SW 1271 (cell line): ENCODE measurements at places on chromosomes 5 and 9.

- no peak for DNase-seq
Observed at GRCh38 chr5:107941036-107941435, 270.3 kb upstream of the EFNA5 start.

GRCh38 chr5:84125216-84125615 is 259.5 kb downstream of the EDIL3 start:
- DNase-seq: no peak

DNA sequence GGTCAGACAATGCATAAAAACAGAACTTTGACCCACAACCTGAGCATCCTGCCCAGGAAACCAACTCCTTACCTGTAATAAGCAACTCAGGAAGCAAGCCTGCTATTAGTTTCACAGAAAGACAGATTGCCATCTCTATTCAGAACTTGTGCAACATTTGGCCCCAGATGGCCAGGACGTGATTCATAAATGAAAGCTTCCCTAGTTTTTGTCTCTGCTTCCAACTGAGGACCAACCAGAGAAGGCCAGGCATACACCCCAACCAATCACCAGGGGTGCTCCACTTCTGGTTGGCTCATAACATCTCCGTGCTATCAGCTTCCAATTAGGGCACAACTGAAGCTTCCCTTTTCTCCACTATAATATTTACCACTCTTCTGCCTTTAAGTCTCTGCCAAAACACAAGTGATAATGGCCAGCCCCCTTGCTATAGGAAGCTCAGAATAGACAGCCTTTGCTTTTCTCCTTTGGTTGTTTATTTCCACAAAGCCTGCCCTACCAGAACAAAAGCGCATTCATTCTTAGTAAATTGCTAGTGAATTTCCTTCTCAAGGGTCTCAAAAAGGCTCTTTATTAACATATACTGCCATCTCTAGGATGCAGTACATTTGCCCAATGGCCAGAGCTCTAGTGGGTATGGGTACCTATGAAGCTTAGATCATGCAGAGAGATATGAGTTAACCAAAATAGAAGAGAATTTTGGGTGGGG is 289.7 kb upstream of the DAP start:
- DNase-seq: no peak

- peak; percentile 20 for DNase-seq
Observed at GRCh38 chr5:93585041-93585766, 2.2 kb downstream of the NR2F1 start.

DNA sequence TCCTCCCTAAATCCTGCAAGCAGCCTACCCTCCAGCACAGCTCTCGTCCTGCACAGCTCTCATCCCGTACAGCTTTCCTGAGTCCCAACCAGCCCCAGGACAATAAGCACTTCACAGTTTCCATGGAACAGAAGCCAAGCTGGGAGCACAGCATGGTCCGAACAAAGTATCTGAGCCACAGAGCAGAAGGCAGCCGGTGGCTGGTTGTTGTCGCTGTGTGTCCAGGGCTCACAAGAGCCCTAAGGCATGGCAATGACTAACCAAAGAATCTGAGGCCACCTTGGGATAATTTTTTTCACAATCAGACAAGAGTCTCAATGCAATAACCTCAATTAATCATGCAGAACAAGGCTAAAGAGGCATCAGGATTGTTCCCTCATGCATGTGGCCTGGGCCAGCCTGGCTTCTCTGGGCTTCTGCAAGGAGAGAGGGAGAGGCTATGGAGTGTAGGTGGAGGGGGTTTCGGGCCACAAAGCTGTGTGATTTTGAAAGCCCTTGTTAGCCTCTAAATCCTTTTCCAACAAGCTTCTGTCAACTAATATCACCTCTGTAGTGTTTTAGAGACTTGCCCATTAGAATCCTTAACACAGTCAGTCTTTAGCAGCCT is 323.4 kb downstream of the PIK3R1 start:
- no peak for DNase-seq

GRCh38 chr5:82610686-82611085 is 332.5 kb upstream of the RPS23 start:
- DNase-seq: no peak

DNA sequence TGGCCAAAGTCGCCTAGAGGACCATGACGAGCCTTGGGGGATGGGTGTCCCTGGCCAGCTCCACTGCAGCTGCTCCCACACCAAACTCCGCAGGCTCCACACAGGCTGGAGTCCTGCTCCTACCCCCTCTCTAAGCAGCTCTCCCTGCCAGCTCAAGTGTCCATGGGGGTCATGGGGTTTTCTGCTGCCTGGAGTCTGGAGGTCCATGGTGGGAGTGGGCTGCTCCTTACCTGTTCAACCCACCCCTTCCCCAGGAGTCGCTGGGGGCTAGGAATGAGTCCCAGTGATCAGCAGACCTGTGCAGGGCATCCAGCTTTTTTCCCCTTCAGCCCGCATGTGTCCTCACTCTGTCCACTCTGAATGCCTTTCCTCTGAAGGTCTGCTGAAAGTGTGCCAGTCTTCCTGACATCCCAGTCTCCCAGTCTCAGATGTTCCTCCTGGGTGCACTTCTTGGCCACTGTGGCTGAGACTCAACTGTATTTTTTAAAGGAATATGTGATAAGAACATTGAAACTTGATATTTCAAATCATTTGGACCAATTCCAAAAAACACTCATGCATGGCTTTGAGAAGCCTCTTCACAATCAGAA is 261.3 kb upstream of the ANKH start:
- DNase-seq: no peak

DNA sequence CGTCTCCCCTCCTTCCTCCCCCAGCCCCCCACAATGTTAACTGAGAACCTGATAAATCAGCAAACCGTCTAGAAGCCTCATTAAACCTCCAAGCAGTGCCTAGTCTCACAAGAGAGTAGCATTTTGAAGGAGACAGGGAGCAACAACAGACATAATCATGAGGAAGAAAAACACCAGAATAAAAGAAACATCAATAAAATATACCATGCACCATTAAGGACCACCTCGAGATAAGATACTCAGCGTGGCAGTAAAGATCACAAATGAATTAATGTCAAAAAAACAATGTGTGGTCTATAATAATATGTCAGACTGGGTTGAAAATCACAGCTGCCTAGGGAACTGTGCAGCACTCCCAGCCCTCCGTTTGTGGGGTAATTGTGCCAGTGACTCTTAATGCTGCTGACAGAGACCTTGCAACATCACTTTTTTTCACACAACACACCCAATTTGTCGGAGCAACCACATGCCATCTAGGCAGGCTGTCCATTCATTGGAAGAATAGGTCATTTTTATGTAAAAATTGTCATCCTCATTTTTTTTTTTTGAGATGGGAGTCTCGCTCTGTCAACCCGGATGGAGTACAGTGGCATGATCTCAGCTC is 450.8 kb upstream of the WWC1 start:
- DNase-seq: no peak

- DNase-seq: no peak
Observed at GRCh38 chr9:80359941-80360881, 788.4 kb downstream of the TLE4 start.

DNA sequence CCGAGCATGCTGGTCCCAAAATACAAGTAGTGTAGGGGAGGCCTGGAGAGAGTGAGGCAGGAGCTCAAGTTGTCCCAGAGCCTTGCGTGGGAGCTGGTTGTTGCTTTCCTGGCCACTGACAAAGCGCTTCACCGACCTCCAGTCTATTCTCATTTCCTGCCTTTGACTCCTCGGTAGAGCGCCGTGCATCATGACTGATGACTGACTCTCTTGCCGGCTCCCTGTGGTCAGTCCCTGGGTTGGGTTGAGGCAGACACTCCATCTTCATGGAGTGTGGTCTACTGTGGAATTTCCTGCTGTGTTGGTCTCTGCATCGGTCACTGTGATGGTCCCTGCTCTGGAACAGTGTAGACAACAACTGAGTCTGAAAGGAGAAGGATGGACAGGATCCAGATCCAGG is 175.1 kb upstream of the S1PR3 start:
- DNase-seq: no peak

GRCh38 chr5:127892467-127893207 is 189.4 kb downstream of the CCDC192 start:
- no peak for DNase-seq

DNA sequence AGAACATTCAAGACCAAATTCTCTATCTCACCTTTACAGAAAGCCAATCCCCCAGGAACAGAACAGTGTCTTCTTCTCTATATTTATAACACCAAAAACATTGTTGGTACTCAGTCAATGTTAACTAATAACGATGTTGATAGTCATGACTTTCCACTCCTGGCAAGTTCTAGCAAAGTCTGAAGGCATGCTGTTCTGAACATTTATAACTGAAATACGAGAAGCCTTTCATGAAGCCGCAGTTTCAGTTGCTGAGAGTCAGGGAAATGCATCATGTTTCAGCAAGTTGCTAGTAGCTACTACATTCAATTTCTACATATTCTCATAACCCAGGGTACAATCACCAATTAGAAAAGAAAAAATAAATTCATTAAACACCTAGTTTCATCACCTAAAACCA is 301.4 kb downstream of the PDE4D start:
- no peak for DNase-seq

GRCh38 chr5:10704949-10705621 is 55.9 kb downstream of the DAP start:
- peak; percentile 29 for DNase-seq

- no peak for DNase-seq
Observed at GRCh38 chr5:2068531-2068930, 185.8 kb upstream of the IRX4 start.

GRCh38 chr5:168318240-168318639 is 26.8 kb downstream of the WWC1 start:
- DNase-seq: no peak

DNA sequence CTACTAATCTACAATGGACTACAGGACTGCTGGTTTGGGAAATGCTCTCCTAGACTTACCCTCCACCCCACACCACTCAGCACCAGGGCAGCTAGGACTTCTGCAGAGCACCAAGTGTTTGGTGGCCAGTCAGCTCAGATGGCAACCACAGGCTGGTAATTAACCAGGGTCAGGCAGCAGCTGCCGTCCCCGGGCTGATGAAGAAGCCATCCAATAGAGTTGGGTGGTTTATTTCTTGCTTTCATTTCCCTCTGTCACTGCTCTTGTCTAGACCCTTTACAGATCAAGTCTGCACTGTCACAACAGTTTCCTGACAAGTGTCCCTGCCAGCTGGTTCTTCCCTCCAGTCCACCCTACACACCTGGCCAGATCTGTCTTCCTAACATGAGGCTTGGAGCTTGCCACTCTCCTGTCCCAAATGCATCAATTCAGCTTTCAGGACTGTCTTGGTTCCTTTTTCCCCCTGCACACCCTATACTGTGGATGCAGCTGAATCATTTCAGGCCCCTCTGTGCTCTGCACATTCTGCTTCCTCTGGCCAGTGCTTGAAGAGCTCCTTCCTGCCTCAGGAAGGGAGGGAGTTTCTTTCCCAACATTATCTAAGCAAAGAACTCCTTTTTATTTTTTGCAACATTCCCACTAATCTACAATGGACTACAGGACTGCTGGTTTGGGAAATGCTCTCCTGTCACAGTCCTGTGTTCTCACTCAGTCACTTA is 30.2 kb upstream of the HSPA9 start:
- DNase-seq: no peak

DNA sequence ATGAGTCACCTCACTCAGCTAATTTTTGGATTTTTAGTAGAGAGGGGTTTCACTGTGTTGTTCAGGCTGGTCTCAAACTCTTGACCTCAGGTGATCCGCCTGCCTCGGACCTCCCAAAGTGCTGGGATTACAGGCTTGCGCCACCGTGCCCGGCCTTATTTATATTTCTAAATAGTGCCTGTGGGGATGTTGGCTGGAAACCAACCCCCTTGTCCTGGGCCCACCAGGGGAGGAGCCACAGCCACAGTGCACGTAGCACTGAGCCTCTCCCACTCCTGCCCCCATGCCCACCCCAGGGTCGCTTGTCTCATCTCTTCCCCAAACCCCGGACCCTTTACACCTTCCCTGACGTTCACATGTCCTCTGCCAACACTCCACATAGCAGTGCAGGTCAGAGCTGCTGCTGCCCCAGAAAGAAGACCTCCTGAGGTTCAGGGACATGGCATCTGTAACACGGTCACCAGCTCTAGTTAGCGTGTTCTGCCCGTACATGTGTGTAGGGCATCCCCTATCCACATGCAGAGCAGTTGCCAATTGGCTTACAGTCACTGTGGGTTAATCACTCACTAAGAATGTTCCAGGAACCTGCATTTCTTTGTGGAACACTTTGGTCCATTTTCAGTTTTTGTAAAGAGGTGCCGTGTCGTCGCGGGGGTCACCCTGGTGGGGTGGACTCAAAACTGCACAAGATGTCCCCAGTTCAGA is 10.2 kb upstream of the MRPS2 start:
- no peak for DNase-seq

GRCh38 chr9:89036383-89036782 is 45.1 kb downstream of the S1PR3 start:
- no peak for DNase-seq

- no peak for DNase-seq
Observed at GRCh38 chr5:17373406-17373805, 124.6 kb upstream of the TAF11L2 start.

GRCh38 chr5:3339798-3340115 is 255.9 kb upstream of the IRX1 start:
- no peak for DNase-seq

- peak; percentile 62 for DNase-seq
Observed at GRCh38 chr9:83937861-83938455, 16.7 kb upstream of the KIF27 start.

GRCh38 chr5:172529896-172530295 is 75.6 kb upstream of the SH3PXD2B start:
- DNase-seq: no peak

DNA sequence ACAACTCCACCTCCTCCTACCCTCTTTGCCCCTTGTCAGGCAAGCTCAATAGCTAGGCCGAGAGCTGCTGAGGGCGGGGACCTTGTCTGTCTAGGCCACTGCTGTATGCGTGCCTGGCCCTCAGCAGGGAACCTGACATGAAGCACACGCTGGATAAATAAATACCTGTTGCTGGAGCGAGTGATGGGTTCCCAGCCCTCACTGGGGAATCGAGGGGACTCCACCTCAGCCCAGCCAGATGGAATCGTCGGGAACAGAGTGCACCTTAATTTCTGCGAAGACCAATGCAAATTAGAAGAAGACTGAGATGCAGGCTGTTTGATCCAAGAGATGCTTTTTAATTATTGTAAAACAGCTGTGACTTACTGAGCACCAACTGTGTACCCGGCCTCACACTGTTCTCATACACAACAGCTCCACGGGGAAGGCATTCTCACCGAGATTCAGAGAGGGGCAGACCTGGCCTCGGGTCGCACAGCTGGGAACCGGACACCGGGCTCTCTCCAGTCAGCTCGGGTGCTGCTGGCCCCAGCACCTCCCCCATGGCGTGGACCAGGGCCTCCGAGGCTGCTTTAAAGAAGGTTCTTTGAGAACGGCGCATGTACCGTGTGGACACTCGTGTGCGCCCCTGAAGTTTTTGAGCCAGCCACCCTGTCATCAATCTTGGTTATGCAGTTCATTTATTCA is 109.7 kb upstream of the IER5L start:
- DNase-seq: no peak

GRCh38 chr9:109538346-109538745 is 40.2 kb upstream of the PTPN3 start:
- no peak for DNase-seq

DNA sequence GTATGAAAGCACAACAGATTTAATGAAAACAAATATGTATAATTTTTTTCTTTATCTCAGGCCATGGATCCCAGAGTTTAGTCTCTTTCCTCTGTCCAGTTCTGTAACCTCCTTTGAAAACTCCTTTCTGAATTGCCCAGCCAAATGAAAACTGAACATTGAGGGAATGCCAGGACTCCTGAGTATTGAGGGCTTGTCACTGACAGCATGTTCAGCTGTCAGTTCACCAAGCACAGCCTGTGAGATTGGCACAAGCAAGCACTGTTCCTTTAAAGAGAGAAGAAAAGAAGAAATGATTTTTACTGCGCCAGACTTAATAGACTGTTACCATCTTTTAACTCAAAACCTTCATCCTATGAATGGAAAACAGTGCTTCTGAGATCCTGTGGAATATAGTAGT is 27.3 kb downstream of the TTC1 start:
- no peak for DNase-seq
